Central memory CD4-positive, alpha-beta T cell (primary cell): ENCODE measurements at places on chromosomes 3 and 15.
A peak's percentile ranks its signal among the peaks of the same experiment; 100 is the strongest.

DNA sequence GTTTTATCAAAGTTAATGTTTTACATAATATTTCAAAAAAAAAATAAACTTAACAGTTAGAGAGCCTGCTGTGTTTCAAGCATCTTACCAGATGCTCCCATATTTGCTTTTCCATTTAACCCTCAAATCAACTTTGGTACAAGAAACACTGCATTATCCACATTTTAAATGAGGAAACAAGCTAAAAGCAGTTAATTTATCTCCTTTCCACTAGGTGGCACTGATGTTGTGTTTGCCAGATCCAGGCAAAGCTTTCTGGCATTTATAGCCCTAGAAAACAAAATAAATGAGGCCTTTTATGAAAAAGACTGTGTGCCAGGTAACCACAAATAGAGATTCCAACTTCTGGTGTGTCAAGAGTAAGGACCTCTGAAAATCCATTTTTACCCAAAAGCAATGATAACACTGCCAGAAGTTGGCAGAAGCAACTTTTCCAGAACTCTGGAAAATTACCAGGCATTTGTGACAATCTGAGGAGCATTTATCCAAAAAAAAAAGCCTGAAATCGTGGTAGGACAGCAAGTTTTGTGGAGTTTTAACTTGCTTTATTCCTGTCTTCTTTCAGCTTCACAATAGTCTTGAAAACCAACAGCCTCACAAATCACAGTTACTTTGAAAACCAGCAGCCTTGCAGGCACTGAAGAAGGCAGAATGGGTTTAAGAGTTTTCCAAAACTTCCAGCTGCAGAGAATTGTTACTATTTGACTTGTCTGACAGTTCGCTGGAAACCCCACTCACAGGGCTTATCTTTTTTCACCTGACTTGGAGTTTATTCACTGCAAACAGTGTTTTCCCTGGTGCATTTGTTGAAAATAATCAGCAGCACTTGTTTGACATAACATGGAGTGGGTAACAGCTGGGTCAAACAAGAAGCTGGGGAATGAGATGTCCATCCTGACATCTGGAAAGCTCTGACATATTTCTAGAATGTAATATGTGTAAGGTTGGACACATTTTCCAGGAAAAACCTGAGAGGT lies 9.2 kb downstream of the FAM162A start:
- DNase-seq, result peak; percentile 47

DNA sequence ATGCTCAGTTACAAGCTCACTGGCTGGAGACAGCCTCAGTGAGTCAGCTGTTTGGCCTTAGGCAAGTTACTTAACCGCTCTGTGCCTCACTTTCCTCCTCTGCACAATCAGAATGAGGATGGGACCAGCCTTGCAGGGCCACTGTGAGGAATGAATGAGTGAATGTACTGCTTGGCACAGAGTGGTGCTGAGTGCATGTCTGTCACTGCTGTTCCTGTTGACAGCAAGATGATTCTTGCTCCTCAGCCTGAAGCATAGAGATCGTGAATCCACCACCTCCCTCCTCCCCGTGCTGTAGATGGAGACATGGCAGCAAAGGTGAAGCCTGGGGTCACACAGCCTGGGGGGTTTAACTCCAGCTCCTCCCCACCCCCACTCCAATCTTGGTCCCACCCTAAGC lies 14.6 kb upstream of the GRIP2 start:
- no peak for DNase-seq

- no peak for DNase-seq
Observed at GRCh38 chr3:48798998-48799397, 48.7 kb downstream of the PRKAR2A start.

GRCh38 chr3:121557426-121557934 lies 10.3 kb upstream of the ARGFX start:
- DNase-seq, result no peak

- no peak for DNase-seq
Observed at GRCh38 chr3:7843441-7843840, 658.2 kb upstream of the LMCD1 start.

DNA sequence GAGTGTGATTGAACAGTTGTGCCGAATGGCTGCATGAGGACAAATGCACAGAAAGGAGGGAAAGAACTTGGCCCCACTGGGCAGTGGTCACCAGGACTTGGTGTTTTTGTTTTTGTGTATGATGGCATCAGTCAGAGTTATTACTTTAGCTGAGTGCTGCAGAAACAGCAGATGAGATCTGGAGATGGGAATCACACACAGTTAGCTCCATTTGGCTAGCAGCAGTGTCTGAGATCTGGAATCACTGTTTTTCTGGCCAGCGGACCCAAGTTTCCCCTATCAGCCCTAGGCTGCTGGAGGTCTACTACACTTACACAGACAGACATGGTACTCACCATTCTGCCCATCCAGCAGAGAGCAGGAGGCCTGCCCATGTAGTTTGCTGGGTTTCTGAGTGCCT lies 45.9 kb upstream of the APEH start:
- DNase-seq, result no peak

GRCh38 chr15:43867096-43867495 lies 40.3 kb downstream of the WDR76 start:
- DNase-seq, result no peak

- DNase-seq, result no peak
Observed at GRCh38 chr15:62880278-62880677, 162.3 kb upstream of the TPM1 start.
